ENCODE measurements at places on chromosomes 6 and 20. TPM values are rescaled to one million over a fixed set of nuclear protein-coding genes. Genes with fewer than 3 reads are reported as not detected.

DNA sequence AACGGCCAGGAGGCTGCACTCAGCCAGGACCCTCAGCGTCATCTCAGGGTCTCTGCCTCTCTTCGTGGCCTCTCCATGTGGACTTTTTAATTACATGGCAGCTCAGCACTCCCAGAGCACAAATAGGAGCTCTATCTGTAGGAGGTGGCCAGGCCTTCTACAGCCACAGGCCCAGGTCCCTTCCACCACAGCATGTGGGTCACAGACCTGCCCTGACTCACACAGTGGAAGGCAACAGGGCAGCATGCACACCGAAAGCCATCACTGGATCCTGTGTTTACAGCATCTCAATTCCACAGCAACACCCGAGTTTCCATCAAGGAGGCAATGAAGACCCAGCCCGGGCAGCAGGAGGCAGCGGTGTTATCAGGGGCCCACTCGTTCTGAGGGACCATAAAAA lies 65.8 kb upstream of the CD93 start:
- DNase-seq = peak; percentile 62

DNA sequence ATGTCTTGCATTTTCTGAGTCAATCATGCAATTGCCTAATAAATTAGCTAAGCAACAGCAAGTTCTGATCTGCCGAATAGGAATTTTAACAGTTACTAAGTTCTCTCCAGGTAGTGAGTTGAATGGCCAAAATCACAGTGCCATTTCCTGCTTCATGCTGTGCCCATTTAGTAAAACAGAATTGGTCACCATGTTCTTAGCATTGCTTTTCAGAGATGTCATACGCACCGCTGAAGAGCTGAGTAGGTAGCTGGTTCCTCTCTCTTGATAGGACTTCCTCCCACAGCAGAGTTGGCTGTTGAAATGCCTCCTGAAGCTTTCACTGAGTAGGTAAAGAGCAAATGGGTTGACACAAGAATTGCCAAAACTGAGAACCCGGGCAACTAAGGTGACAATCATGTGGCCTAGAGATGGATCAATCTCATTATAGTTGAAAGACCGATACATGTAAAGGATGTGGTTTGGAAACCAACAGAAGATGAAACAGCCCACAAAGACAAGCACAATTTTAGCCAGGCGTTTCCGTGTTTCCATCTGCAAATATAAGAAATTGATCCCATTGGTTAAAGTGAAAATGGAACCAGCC lies 57.1 kb upstream of the GJE1 start:
- no peak for DNase-seq

GRCh38 chr6:133436652-133437051 lies 195.5 kb downstream of the EYA4 start:
- DNase-seq = no peak

DNA sequence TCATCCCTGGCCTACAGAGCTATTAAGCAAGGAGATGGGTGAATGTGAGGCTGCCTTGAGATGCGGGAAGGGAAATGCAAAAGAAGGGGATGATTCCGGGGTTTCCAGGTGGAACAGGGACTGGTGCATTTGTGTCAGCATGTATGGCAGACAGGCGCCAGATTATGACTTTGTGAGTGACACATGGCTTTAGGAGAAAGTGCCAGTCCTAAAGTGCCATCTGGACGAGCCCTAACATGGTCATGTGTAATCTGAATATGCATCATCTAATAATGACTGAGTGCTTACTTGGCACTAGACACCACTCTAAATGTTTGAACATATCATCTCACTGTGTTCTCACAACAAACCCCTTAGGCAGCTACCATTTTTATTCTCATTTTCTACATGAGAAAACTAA lies 195.0 kb upstream of the TSHZ2 start:
- DNase-seq = no peak

- DNase-seq = peak; percentile 91
Measured at GRCh38 chr20:45061244-45061643, 39.7 kb downstream of the KCNS1 start.

- no peak for DNase-seq
Measured at GRCh38 chr6:98467902-98468301, 366.5 kb upstream of the POU3F2 start.

The IL17A gene
- 0.12 TPM for total RNA-seq

The C20orf202 gene
- not detected for total RNA-seq

The TOX2 gene
- total RNA-seq = 24.7 TPM

The GPR63 gene
- 0.29 TPM for total RNA-seq

The CLPSL1 gene
- not detected for total RNA-seq

The CTCFL gene
- not detected for total RNA-seq

The CST1 gene
- 0.68 TPM for total RNA-seq

Data from RPMI7951 (cell line).